ENCODE measurements at places on chromosomes 4 and X. TPM values are rescaled to one million over a fixed set of nuclear protein-coding genes. Genes with fewer than 3 reads are reported as not detected.
A peak's percentile ranks its signal among the peaks of the same experiment; 100 is the strongest.

DNA sequence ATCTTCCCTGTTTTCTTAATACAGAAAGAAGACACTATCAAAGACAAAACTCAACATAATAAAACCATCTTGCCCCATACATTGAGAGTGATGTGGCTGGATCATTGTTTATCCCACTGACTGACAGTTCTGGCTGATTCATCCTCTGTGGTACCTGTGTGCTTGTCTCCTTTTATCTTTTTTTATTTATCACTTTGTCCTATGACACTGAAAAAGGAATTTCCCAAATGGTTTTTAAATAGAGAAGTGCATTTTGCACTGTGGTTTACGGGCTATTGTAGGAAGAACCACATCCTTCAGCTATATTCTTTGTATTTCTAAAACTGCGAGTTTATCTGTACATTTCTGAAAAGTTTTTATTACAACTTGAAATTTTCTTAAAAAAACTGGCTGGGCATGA is 15.0 kb downstream of the TTC29 start:
- no peak for DNase-seq

The CYTL1 gene
- total RNA-seq, result not detected

GRCh38 chr4:101190751-101191150 is 156.6 kb downstream of the PPP3CA start:
- DNase-seq, result no peak

DNA sequence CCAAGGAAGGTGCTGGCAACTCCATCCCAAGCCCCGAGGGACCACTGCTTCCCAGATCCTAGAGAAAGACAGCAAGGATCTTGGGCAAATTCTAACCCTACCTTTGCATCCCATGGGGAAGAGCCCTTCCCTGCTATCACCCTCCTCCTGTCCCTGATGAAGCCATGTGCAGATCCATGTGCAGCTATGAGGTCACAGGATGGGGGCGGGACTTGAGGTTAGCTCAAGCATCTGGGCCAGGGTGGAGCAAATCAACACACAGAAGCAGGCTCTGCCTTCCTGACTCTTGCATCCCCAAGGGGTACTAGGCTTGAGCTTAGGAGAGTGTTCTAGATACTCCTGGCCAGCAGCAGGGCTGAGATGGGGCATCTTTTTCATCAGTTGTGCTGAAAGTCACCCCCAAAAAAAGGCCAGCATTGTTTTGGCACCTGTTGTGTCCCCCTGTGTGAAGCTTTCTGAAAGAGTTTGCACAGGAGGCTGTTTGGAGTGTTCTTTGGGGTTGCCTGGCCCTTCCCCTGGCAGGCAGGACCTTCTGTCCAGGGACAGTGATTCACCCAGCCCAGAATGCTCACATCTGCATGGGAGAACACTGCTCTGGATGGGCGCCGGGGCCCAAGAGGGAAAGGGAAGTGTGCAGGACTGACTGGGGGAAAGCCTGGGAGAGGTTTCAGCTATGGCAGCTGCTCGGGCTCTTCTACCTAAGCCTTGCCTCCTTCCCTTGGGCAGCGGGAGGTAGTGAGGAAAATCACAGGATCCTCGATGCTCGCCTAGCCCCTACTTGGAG is 50.8 kb downstream of the PRPS1 start:
- DNase-seq, result peak; percentile 95

The NHSL2 gene
- 0.23 TPM for total RNA-seq

The KANTR gene
- total RNA-seq, result 1.2 TPM

- DNase-seq, result no peak
Measured at GRCh38 chr4:161517941-161518340, 645.9 kb downstream of the FSTL5 start.

- DNase-seq, result no peak
Measured at GRCh38 chr4:45701621-45702020, 422.2 kb downstream of the GABRG1 start.

The ARX gene
- not detected for total RNA-seq

The FOXR2 gene
- not detected for total RNA-seq
